Fibroblast of mammary gland (primary cell): ENCODE measurements at places on chromosomes 12 and 14.
A peak's percentile ranks its signal among the peaks of the same experiment; 100 is the strongest.

- peak; percentile 39 for DNase-seq
Measured at GRCh38 chr12:6828781-6829535, 751 bp downstream of the P3H3 start.

DNA sequence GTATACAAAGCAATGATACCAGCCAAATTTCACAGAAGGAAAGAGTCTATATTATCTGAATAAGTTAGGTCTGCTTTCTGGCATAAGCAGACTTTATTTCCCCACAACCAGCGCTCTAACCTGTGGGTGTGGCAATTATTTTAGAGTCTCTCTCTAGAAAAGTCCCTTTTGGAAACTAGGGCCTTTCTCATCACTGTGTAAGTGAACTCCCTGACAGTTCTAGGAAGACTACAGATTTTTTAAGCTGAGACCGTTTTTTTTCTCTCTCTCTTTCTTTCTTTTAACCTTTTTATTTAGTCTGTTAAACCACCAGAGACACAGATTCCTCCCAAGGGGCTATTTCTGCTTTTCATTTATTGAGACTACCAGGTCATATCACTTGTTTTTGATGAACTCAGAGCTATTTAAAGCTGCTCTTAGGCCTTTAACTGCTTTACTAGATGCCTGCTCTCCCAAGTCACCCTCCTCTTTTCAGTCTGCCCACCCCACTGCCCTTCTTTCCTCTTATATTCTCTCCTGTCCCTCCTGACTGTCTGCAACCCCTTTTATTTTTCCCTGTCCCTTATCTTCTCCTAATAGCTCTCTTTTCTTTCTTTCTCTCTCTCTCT, 69.2 kb upstream of the ARHGAP5 start:
- no peak for DNase-seq

DNA sequence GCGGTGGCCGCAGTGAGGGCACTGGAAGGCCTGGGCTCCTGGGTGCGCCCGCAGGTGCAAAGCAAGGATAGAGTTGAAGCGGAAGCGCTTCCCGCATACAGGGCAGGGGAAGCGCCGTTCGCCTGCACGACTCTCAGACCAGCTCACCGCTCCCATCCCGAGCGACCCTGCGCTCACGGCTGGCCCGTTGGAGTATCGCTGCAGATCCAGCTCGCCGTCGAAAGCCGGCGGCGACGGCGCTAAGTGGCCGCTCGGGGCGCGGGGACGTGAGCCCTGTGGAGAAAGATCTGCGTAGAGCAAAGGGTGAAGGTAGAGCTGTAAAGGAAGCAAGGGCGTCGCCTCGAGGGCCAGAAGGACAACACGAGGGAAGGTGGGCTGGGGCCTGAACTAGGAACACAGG, 5.4 kb downstream of the ZNF219 start:
- no peak for DNase-seq

DNA sequence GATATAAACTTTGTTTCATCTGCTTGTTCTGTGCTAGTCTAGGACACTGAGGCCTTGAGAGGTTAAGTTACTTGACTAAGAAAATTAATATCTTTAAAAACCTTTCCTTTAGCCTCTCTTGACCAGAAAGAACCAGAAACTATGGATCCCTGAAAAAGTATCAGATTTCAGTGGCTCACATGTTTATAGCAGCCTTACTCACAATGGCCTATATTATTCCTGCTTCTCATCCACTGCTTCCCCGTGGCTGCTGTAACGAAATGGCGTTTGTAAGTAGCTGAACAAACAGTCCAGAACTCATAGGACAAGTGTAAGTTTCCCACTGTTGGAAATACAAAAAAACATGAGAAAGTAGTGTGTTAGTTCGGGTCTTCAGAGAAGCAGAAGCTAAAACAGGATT, 3.2 kb upstream of the PYGL start:
- DNase-seq, result peak; percentile 30

DNA sequence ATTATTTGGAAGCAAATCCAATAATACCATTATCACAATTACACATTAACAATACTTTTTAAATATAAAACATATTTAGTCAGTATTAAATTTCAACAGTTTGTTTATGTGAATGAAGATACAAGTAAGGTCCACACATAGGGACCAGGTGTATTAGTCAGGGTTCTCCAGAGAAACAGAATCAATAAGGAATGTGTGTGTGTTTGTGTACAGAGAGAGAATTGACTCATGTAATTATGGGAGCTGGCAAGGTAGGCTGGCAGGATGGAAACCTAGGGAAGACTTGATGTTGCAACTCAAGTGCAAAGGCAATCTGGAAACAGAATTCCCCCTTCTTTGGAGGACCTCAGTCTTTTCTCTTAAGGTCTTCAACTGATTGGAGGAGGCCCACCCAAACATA, 123.2 kb upstream of the OTX2 start:
- DNase-seq, result no peak

DNA sequence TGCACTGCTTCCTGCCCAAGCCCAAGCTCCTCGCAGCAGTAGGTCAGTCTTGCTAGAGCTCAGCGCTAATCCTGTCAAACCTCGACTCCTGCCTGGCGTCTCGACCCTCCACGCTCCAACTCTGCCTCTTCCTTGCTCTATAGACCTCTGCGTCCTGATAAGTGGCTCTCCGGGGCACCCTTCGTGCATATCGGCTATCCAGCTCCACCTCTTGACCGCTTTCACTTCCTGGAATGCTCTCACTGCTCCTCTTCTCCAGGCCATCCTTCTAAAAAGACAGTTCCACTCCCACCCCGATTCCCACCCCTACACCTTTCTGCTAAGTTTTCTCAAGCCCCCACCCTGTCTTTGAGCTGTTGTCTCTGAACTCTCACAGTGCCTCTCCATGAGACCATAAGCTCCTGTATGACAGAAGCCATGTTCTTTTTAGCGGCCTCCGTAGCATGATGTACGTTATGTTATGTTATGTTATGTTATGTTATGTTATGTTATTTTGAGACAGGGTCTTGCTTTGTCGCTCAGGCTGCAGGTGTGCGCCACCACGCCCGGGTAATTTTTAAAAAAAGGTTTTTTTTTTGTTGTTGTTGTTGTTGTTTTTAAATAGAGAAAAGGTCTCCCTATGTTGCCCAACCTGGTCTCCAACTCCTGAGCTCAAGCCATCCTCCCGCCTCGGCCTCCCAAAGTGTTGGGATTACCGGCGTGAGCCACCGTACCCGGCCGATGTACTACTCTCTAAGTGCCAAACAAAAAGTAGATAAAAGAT, 601 bp downstream of the COX14 start:
- DNase-seq, result peak; percentile 45

DNA sequence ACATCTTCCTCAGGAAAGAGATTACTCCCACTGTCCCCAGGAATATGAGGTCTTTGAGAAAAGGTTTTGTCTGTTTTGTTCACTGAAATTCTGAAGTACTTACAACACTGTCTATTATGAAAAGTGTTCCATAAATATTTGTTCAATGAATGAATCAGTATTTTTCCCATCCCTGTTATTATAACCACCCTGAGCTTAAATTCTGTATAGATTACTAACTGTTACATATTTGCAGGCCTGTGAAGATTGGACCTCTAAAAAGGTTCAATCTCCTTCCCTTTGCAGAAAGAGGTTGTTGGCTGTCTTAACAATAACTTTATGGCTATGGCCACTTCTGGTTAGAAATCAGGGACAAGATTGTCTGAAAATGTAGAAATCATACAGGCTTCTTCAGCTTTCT, 174.5 kb upstream of the NPAS3 start:
- DNase-seq, result peak; percentile 22

DNA sequence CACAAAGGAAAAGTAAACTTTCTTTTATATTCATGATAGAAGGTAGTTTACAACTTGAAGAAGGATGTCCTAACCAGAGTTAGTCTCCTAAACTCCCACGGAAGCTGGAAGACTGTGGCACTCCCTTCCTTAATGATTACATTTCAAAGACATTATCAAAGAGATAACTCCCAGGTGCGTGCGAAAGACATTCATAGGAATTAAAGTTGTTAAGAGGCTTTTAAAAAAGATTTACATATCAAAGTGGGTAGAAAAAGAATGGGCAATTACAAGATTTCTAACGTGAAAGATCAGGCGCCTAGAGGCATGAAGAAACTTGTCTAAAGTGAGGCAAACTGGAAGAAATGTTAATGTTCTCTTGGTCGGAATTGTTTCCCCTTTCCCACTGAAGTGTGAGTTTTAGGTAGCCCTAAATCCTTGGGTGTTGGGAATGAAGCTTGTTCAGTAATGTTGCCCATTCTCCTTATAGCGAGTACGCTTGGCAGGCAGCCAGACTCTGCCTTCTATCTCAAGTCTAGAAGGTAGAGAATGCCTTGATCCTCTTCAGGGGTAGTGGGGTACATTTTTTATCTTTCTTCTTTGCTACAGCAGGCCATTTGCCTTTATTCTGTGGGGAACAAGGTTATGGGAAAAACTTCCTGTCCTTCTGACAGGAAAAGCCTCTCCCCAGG, 642.0 kb downstream of the SLC6A15 start:
- DNase-seq, result no peak

DNA sequence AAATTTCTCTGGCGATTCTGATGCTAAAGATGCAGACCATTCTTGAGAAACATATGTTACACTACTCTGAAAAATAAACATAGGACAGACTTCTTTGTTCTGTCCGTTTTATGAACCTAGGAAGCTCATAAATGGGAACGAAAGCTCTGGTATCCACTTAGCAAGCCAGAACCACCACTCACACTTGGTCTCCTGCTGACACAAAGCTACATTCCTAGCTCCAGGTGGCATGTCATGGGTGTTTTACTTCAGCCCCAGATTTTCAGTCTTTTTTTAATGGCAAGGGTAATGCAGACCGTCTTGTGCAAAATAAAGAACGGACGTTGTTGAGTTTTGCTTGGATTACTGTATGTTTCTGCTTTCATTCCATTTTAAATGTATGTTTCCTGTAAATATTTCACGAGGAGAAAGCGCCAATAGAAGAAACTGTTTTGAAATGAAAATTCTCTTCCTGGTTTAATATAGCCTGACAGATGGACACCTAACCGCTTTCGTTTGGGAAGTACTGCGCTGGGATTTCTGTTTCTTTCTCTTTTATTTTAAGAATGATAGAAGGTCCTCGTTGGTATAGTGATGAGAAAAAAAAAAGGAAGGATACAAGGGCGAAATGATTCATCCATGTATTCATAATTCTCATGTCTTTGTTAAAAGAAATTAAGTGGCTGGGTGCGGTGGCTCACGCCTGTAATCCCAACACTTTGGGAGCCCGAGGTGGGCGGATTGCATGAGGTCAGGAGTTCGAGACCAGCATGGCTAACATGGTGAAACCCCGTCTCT, 871 bp upstream of the COQ5 start:
- peak; percentile 46 for DNase-seq

GRCh38 chr14:21077672-21078071, 7.6 kb downstream of the ARHGEF40 start:
- no peak for DNase-seq
